Osteocyte (in vitro differentiated cells): ENCODE measurements at places on chromosomes 2 and 18. TPM values are rescaled to one million over a fixed set of nuclear protein-coding genes. Genes with fewer than 3 reads are reported as not detected.
A peak's percentile ranks its signal among the peaks of the same experiment; 100 is the strongest.

The FASTKD1 gene
- 12.3 and 15.6 TPM in 2 replicates for total RNA-seq

The BOLL gene
- not detected in 2 replicates for total RNA-seq

The SEMA4C gene
- total RNA-seq = 33.8 and 39.1 TPM in 2 replicates

DNA sequence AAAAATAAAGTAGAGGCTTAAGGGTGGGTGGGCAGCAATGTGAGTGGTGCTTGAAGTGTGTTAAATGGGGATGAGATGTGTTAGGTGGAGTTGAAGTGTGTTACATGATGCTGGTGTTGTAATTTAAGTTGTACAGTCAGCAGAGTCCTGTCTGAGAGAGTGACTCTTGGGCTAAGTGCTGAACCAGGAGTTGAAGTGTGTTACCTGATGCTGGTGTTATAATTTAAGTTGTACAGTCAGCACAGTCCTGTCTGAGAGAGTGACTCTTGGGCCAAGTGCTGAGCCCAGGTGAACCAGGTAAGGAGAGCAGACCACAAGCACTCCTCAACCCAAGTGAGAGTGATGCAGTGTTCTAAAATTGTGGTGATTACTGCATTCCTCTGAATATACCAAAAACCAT is 40.6 kb downstream of the LCLAT1 start:
- H3K4me1 ChIP-seq = peaks cover 28% of the 10 kb centered on the region
- H3K4me3 ChIP-seq = no peak overlapping the region
- H3K27me3 ChIP-seq = no peaks in the 10 kb centered on the region

DNA sequence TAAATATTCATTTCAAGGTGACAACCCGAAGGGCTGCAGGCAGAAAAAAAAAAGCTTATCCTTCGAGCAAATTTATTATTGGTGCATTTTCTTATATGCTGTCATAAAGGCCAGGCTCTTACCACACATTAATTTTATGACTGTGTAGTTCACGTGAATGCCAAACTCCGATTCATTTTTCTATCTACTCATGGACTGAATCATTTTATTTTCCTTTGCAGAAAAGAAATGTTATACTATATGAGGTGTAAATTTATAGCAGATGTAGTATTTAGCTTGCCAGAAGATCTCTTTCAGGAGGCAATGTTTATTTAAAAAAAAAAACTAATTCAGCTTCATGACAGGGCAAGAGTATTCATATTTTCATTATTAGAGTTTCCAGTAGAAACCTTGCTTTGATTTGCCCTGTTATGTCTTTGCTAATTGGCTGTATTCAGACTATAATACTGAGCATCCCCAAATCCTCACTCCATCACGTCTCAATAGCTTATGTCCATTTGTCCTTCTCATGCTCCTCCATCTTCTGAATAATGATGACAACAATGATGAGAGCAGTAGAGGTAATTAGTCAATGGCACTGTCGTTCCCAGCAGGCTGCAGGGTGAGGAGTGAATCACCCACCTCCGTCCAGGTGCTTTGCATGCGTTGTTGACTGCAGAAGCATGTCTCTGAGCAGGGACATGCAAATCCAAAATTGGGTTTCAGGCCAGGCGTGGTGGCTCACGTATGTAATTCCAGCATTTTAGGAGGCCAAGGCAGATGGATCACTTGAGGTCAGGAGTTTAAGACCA is 101.1 kb upstream of the RAB12 start:
- H3K36me3 ChIP-seq = no peaks in the 10 kb centered on the region
- H3K4me1 ChIP-seq = peaks cover 2% of the 10 kb centered on the region
- DNase-seq = peak; percentile 38
- H3K27ac ChIP-seq = no peak overlapping the region
- no peak overlapping the region for H3K4me3 ChIP-seq

DNA sequence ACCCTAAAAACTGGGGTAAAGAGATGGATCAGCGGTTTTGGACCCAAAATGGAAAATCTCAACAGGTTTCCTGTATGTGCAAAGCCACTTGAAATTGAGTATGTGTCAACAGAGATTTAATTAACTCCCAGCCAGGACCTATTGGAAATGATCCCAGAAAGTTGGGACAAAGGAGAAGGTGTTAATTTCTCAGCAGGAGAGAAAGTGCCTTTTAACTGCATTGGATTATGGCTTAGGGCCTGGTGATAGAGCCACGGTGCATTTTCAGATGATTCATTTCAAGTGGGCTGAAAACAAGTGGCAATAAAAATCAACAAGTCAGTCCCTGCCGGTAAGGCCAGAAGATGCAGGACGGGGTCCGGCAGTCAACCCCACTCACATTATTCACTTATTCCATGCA is 80.2 kb upstream of the BCL11A start:
- peaks cover 22% of the 10 kb centered on the region for H3K27me3 ChIP-seq
- no peaks in the 10 kb centered on the region for H3K4me1 ChIP-seq
- DNase-seq = no peak
- H3K36me3 ChIP-seq = no peaks in the 10 kb centered on the region
- no peak overlapping the region for H3K27ac ChIP-seq

GRCh38 chr2:229169751-229170150 is 101.3 kb downstream of the PID1 start:
- no peaks in the 10 kb centered on the region for H3K36me3 ChIP-seq
- no peak overlapping the region for H3K27ac ChIP-seq
- no peak for DNase-seq
- no peaks in the 10 kb centered on the region for H3K4me1 ChIP-seq
- no peak overlapping the region for H3K4me3 ChIP-seq

GRCh38 chr2:196434217-196434616 is 205.3 kb upstream of the CCDC150 start:
- H3K36me3 ChIP-seq = peaks cover 18% of the 10 kb centered on the region
- no peaks in the 10 kb centered on the region for H3K27me3 ChIP-seq
- no peak overlapping the region for H3K4me3 ChIP-seq
- H3K4me1 ChIP-seq = peaks cover 22% of the 10 kb centered on the region
